BJ (cell line): ENCODE measurements at places on chromosomes 2 and 18.

GRCh38 chr18:56166914-56167313, 471.5 kb downstream of the TXNL1 start:
- no peak for DNase-seq

- DNase-seq: no peak
Measured at GRCh38 chr2:214542866-214543265, 132.0 kb downstream of the VWC2L start.

- no peak for DNase-seq
Measured at GRCh38 chr2:217803653-217803960, 199.2 kb downstream of the TNS1 start.

- no peak for DNase-seq
Measured at GRCh38 chr2:133061874-133062593, 392.0 kb upstream of the LYPD1 start.

- DNase-seq: no peak
Measured at GRCh38 chr2:164953279-164953678, 2.0 kb downstream of the SLC38A11 start.

- DNase-seq: no peak
Measured at GRCh38 chr2:126970583-126970982, 71.9 kb downstream of the TEX51 start.

GRCh38 chr2:10440736-10441135, 7.4 kb downstream of the ODC1 start:
- no peak for DNase-seq

GRCh38 chr2:224555823-224556366, 29.3 kb downstream of the CUL3 start:
- no peak for DNase-seq

DNA sequence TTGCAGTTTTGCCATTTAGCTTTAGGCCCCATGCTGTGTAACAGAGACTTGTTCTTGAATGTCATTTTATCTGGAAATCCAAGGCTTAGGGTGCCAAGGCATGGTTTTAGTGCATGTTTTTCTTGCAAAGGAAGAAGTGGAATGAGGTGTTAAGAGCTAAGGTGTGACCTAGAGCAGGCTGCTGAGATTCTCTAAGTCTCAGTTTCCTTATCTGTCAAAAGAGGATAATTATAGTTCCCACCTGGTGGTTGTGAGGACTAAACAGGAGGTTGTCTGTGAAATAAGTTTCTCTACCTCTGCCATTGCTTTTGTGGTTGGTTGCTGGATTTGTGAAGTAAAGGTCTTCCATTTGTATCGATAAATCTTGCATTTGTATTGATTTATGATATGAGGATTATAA, 82.0 kb downstream of the TANC1 start:
- DNase-seq: no peak

GRCh38 chr2:51918113-51918512, 886.2 kb upstream of the NRXN1 start:
- DNase-seq: no peak

DNA sequence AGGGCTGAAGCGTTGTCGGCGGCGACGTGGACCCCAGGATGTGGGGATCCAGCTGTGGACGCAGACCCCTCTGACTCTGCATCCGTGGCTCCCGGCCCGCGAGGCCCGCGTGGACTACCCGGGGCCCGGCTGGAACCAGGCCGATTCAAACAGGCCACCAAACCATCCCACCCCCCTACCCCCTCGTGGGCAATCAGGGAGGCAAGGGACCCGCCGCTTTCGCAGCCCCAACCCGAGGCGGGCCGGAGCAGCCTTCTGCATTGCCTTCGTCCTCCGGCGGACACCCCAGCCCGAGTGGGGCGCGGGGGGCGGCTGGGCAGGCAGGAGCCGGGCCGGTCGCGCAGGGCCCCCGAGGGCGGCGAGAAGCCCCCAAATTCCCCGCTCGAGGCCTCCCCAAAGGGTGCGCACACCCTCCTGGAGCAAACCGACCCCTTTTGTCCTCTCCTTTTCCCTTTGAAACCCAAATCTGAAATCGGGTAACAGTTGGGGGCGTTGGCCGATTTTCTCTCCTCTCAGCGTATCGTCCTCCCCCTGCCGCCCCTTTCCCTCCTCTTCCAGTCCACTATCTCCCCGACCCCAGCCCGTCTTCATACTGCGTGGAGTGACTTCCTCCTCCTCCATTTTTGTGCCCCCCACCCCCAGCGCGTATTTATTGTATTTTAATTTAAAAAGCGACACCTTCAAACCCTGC, 7.4 kb downstream of the SP9 start:
- no peak for DNase-seq

DNA sequence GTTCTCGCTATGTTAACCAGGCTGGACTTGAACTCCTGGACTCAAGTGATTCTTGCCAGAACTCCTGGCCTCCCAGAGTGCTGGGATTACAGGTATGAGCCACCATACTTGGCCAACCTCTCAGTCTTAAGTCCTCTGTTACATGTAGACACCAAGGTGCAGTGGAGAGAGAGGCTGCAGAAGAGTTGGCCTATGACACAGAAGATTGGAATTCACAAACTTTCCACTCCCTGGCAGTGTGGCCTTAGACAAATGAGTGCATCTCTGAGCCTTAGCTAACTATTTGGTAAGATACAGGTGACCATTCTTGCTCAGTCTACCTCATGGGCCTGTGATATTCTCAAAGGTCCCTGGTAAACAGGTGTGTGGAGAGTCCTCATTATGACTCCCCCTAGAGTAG, 159.7 kb downstream of the MYCN start:
- DNase-seq: no peak

GRCh38 chr2:24207359-24207758, 32.5 kb downstream of the FAM228A start:
- no peak for DNase-seq

- no peak for DNase-seq
Measured at GRCh38 chr2:237935740-237936452, 30.9 kb upstream of the UBE2F start.

- DNase-seq: no peak
Measured at GRCh38 chr2:223032187-223033142, 19.5 kb upstream of the KCNE4 start.

DNA sequence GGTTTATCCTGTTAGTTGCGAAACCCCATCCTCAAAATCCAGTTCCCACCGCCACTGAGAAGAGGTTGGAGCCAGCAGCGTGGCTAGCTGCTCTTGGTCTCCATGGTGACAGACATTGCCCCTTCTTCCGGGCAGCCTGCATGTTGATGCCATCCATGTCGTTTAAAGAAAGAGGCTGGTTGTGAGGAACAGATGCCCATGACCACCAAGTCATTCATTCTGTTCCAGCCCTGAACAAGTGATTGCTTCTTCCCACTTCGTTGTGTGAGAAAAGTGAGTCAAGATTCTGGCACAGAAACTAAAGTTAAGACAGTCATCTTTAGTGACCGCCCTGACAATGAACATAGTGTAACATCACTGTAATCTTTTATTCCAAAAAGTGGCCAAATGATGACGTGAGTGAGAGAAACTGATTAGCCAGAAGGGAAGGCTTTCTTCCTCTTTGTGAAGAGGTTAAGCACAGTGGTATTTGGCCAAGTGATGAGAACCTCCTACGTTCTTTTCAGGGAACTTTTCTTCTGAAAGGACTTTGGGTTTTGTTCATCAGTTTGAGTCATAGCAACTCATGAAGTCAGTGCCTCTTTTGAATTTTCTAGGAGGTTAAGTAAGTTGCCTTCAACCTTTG, 272.5 kb downstream of the GALR1 start:
- no peak for DNase-seq

- DNase-seq: peak; percentile 51
Measured at GRCh38 chr2:217367464-217367863, 507.6 kb upstream of the TNP1 start.

DNA sequence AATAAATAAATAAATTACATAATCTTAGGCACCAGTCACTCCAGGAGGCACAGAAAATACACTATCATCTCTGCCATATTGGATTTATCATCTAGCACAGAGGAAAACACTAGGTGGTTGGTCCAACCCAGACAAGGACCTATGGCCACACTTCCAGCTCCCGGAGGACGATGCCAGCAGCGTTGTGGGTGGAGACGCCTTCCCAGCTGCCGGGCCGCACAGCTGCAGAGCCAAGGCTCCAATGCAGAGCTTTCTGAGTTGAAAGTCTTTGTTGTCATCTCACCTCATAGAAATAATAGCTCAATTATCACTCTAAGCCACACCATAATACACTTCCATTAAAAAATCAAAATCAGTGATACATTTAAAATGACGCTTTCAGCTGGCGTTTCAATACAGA, 457.1 kb upstream of the SALL3 start:
- no peak for DNase-seq

- no peak for DNase-seq
Measured at GRCh38 chr2:20781656-20782265, 41.1 kb downstream of the LDAH start.

GRCh38 chr2:170712653-170713542, 2.2 kb upstream of the SP5 start:
- no peak for DNase-seq

DNA sequence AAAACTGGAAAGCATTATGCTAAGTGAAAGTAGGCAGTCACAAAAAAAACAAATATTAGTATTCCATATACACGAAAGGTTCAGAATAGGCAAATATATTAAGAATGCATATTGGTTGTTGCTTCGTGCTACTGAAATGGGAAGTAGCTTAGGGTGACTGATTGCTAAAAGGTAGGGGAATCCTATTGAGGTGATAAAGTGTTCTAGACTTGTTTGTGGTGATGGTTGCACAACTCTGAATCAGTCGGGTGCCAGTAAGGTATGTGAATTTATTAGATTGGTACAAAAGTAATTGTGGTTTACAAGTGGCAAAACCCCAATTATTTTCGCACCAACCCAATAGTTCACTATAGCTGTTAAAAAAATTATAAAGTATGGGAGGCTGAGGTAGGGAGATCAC, 20.7 kb downstream of the USP34 start:
- no peak for DNase-seq

GRCh38 chr2:225948903-225949302, 549.4 kb downstream of the NYAP2 start:
- DNase-seq: no peak

GRCh38 chr2:1973636-1974035, 229.3 kb upstream of the PXDN start:
- no peak for DNase-seq

- no peak for DNase-seq
Measured at GRCh38 chr2:232890536-232890895, 20.5 kb downstream of the SNORC start.

- no peak for DNase-seq
Measured at GRCh38 chr2:101197215-101197745, 46.1 kb upstream of the TBC1D8 start.

DNA sequence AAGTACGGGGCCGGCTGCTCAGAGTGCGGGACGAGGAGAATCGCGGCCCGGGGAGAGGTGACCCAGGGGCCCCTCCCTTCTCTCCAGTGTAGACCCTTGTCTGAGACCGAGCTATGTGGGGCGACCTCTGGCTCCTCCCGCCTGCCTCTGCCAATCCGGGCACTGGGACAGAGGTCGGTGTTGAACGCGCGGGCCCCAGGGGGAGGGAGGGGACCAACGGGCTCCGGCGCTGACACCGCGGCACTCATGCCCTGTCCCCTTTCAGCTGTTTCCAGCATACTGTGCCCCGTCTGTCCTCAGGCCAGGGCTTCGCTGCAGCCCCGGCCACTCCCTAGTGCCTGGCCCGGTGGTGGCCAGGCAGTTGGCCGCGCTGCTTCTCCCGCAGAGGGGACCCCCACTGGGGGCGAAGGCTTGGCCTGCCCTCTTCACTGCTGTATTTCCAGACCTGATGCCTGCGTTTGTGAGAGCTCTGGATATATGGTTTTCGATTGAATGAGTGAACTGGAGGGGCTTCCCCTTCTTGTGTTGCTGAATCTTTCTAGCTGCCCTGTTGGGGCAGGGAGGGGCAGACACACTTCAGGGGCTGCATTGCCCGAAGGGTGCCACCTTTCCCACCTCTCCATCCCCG, 809 bp downstream of the DBI start:
- no peak for DNase-seq

DNA sequence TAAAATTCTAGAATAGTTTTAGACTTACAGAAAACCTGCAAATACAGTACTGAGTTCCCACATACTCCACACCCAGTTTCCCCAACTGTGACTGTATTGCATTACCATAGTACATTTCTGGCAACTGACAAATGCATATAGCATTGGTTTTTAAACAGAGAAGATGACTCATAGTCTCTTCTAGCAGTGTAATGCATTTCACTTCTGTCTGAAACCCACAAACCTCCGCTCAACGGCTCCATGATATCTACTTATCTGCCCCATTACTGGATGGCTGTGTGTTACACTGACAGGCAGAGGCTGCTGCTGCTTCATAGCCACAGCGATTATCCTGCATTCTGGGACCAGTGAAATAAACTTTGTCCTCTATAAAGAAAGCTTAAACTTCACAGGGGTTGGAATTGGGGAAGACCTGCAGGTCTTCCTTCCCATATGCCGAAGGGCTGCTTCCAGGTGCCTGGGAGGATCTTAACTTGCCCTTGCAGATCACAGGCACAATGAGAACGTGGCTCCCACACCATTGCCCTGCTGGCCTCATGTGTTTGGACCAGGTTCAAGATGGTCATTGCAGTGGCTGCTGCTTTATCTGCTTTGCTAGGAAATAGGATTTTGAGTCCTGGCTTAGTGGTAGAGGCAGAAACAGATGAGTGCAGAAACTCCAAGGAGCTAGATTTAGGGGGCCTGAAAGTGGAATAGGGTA, 742.6 kb upstream of the HS6ST1 start:
- DNase-seq: peak; percentile 4

GRCh38 chr2:127176371-127177311, 43.5 kb downstream of the CYP27C1 start:
- peak; percentile 70 for DNase-seq

DNA sequence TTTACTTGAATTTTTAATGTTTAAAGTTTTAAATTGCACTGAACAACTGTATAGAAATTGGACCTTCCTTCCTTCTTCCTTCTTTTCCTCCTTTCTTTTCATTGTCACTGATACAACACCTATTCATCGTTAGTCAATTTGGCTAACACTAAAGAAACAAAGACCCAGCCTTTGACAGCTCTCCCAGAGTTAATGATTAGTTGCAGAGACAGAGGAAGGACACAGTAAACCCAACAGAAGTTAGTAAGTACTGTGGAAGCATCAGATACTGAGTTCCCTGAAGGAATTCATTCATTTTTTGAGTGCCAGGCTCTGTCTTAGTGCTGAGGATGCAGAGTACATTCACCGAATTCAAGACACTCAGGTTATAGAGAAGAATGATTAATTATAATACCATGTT, 77.9 kb upstream of the RAB27B start:
- DNase-seq: no peak

DNA sequence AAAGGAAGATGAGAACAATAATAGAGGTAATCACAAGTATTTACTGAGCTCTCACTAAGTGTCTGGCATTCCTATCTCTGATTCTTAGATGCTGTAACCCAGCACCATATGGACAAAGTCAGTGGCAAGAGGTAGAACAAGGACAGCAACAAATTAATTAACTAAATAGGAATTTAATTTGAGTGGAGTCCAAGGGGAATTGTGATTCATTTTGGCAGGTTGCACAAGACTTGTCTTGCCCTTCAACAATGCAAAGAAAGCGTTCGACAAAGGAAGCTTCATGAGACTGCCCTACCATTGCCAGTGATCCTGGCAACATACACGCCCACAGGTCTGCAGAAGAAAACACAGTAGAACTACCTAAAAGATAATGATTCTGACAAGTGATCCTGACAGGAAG, 221.6 kb downstream of the RBM43 start:
- DNase-seq: no peak
